Vagina (tissue), 2 donors: ENCODE measurements at places on chromosomes 16 and 17.

DNA sequence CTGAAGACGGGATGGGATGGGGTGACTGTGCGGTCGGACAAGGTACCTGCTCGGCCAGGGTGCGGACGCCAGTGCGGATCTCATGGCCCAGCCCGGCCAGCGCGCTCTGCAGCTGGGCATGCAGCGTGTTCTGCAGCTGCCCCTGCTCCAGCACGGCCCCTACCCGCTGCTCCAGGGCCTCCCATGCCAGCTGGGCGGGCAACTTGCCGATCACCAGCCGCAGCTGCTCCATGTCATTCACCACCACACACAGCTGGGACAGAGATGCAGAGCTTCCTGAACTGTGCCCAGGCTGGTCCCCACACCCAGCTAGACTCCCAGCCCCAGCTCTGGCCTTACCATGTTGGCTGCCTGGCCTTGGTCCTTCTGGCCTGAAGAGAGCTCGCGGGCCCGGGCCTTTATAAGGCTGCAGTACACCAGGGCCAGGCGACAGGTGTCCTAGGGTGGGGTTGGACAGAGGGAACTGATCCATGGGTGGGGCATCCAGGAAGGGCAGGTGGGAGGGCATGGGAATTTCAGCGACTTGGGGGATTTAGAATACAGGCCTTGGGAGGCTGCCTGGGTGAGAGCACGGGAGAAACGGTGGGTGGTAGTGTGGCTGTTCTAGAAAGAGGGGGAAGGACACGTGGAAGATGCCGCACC lies 9.8 kb downstream of the UNC13D start:
- H3K27me3 ChIP-seq, result no peaks in the 10 kb centered on the region
- H3K36me3 ChIP-seq, result no peaks in the 10 kb centered on the region
- peaks cover 7% of the 10 kb centered on the region for H3K4me1 ChIP-seq
- DNase-seq, result no peak
- H3K27ac ChIP-seq, result no peak overlapping the region

- no peak overlapping the region for H3K27ac ChIP-seq
- H3K4me1 ChIP-seq, result peaks cover 21% of the 10 kb centered on the region
- no peaks in the 10 kb centered on the region for H3K36me3 ChIP-seq
Measured at GRCh38 chr17:65514082-65514481, 47.4 kb downstream of the AXIN2 start.

- H3K4me1 ChIP-seq, result no peaks in the 10 kb centered on the region
- H3K27me3 ChIP-seq, result no peaks in the 10 kb centered on the region
- H3K27ac ChIP-seq, result no peak overlapping the region
- peak; percentile 52 for DNase-seq
- H3K36me3 ChIP-seq, result no peaks in the 10 kb centered on the region
Measured at GRCh38 chr17:19329839-19330238, 32.7 kb downstream of the B9D1 start.

DNA sequence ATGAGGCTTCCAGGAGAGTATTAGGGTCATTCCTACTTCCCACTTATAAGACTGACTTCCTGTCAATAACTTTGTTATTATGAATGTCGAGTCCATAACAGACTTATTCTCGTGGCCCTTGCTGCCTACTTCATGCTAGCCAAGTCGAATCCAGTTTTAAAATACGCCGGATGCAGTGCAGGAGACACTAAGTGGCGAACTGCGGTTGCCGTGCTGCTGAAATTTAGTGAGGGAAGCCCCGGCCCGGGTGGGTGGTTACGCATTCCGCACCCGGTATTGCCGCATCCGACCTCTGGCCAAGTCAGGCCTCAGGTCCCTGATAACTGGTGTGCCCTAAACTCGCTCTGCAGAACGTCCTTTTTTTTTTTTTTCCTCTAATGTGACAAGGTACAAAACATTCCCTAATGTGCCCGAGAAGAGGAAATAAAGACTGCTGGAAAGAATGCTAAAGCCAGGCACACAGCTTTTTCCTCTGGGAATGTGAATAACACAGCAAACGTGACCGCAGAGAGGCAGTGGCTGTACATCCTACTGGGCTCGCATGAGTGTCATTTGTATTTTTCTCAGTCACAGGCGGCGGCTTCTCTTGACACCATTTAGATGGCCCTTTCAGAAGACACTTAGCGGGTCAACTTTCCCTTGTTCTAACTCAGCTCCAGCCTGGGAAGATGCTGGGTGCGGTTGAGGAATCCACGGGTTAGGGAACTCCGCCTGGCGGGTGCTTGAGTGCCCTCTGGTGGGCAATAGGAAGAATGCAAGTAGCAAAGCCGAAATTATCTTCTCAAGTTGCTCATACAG lies 7.1 kb upstream of the AKTIP start:
- peak; percentile 61 for DNase-seq
- H3K27me3 ChIP-seq, result no peaks in the 10 kb centered on the region
- H3K4me1 ChIP-seq, result peaks cover 5% of the 10 kb centered on the region
- H3K4me3 ChIP-seq, result no peak overlapping the region

GRCh38 chr16:73000020-73000906 lies 47.7 kb downstream of the ZFHX3 start:
- no peak overlapping the region for H3K4me3 ChIP-seq
- peak overlapping the region; percentile 30 for H3K27ac ChIP-seq
- peaks cover 51% of the 10 kb centered on the region for H3K4me1 ChIP-seq
- H3K36me3 ChIP-seq, result no peaks in the 10 kb centered on the region

DNA sequence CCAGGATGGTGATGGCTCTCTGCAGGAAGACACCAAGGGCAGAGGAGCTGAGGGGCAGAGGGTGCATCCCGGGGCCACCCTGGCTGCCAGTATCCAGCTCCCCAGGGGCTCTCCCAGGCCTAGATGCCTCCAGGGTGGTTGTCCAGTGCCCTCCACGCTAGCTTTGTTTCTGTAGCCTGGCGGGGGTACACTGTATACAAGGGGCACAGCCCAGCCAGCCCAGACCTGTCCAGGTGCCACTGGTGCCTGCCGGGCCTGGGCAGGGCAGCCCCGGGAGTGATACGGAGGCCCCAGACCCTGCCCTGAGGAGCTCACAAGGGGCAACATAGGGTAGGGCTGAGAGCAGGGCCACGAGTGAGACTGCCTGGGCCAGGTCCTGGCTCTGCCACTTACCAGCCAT lies 14.6 kb upstream of the TRPV3 start:
- DNase-seq, result no peak
- H3K4me1 ChIP-seq, result no peaks in the 10 kb centered on the region
- no peak overlapping the region for H3K27ac ChIP-seq
- no peaks in the 10 kb centered on the region for H3K36me3 ChIP-seq
- H3K4me3 ChIP-seq, result no peak overlapping the region
- H3K27me3 ChIP-seq, result no peaks in the 10 kb centered on the region
